ENCODE measurements at places on chromosomes 1 and 21.

DNA sequence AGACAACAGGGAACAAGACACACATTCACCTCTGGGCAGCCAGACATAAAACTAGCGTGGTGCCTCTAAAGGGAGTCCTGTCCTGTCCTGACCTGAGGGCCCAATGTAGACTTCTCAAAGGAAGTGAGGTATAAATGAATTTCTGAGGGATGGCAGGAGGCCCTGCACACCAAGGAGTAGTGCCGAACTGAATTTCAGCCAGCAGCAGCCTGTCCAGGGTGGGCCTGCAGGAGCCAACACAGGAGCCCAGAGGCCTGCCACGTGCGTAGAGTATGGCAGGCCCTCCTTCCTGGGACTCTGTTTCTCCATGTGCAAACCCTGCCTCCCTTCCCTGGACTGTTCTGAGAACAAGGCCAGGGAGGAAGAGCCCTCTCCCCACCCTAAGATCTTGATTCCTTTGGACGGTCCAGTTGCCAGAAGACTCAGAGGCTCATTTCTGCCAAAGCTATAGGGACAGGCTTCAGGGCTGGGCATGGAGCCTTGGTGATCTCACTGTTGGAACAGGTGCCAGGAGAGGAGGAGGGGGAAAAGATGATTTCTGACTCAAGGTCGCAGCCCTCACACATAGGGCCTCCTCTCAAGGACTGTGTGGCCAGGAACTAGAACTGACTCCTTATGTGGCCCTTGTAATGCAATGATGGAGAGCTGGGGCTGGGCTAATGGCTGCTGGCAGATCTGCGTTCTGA, 1.8 kb upstream of the FABP3 start:
- no peak for DNase-seq

DNA sequence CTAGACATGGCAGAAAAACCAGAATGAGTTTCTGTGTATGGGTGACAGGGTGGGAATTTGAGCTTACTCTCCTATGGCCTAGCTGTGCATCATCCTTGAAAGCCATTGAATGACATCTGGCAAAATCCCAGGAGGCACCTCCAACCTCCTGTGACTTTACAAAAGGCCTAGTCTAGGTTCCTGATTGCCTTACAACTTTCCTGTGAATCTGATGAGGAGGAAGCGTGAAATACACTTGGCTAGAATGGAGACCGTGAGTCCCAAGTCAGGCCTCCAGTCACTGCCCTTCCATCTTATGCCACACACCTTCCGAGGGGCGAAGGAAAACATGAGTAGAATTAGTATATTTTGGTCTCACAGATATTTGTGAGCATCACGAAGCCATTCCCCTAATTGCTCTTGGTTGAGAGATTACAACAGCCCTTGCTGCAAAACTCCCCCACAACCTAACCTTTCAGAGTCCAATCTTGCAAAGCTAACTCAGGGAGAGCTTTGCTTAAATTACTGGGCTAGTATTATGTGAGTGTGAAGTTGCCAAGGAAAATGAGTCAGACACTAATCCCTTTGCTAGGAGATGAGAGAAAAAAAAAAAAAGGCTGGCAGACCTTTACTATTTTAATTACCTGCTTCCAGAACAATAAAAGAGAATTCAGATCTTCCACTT, 36.3 kb upstream of the PAXBP1 start:
- peak; percentile 32 for DNase-seq

DNA sequence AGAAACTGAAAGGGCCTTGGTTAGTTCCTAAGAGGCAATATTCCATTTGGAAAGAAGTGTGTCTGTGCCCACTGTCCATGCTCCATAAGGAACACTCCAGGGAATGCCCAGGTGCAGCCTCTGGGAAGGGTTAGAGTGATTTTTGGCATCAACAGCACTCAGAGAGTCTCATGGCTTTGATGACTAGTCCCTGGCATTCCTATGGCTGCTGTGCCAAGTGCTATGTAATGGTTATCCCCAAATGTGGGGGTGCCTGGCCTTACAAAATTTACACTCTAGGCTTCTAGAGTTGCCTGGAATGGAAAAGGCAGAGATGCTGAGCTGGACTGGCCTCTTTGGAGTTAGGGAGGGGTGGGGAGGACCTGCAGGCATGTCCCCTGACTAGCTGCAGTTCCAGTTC, 75.0 kb upstream of the BCAR3 start:
- no peak for DNase-seq

- DNase-seq: no peak
Observed at GRCh38 chr1:181095763-181096184, 7.3 kb downstream of the IER5 start.

DNA sequence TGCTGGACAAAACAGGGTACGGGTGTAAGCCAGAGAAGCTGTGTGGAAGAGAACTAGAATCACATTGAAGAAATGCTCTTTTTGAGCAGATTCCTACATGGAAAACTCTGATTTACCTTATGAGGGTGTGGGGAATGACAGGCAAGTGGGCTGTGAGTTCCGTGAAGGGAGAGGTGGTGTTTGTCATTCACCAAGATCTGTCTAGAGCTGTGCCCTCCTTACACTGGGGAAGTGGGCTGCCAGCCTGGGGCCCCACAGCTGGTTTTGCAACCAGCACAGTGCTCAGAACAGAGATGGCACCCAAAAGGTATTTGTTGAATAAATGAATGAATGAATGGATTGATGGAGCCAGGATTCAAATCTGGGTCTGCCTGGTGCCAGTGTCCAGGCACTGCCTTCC, 10.4 kb downstream of the RCAN1 start:
- no peak for DNase-seq

DNA sequence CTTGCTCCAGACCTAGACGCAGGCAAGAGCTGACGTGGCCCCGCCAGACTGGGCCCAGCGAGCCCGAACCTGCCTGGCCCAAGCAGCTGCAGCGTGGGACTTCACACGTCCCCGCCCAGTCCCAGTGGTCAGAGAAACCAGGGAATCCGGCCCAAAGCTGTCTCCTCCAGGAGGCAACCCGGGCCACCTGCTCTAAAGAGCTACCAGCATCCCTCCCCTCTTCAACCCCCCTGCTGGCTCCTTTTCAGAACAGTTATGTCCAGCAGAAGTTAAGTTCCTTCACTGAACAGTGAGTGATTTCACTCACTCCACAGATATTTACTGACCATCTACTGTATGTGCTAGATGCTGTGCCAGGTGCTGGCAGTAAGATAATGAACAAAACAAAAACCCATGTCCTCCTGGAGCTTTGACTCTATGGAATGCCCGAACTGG, 2.1 kb upstream of the EFNA1 start:
- no peak for DNase-seq

GRCh38 chr21:42374864-42375499, 8.6 kb upstream of the TFF1 start:
- DNase-seq: peak; percentile 41

GRCh38 chr1:71339238-71339637, 258.4 kb upstream of the ZRANB2 start:
- no peak for DNase-seq

DNA sequence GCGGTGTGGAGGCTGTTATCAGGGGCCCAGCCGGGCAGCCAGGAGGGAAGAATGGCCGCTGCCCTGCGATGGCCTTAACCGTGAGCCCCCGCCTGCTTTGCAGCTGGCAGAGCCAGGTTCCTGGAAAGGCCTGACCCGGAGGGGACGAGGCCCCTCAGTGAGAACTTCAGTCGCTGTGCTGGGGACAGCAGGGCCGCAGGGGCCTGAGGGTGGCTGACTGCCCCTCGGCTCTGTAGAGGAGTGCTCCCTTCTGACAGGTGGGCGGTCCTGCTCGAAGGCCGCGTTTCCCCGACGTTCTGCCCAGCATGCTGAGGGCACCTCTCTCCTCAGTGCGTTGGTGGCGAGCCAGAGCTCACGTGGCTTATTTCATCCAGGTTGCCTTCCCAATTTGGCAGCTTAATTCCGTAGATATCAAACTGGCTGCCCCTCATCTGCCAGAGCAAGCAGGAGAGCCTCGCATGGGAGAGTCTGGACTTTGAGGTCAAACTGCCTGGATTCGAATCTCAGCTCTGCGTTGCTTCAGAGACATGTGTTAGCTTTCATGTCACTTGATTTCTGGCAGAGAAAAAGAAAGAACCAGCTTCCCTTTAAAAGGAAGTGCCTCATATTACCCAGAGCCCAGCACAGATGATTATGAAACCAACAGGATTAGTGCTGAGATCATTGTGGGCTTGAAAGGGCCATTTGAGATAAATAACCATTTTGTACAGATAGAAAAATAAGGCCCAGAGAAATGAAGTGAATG, 239.8 kb downstream of the SDCCAG8 start:
- DNase-seq: peak; percentile 50

- DNase-seq: no peak
Observed at GRCh38 chr1:161843156-161843555, 77.0 kb downstream of the ATF6 start.

GRCh38 chr1:66337249-66337648, 196.7 kb upstream of the SGIP1 start:
- DNase-seq: no peak

GRCh38 chr1:95246511-95246910, 12.5 kb downstream of the RWDD3 start:
- no peak for DNase-seq

- DNase-seq: no peak
Observed at GRCh38 chr1:155043301-155043702, 7.8 kb upstream of the ADAM15 start.

DNA sequence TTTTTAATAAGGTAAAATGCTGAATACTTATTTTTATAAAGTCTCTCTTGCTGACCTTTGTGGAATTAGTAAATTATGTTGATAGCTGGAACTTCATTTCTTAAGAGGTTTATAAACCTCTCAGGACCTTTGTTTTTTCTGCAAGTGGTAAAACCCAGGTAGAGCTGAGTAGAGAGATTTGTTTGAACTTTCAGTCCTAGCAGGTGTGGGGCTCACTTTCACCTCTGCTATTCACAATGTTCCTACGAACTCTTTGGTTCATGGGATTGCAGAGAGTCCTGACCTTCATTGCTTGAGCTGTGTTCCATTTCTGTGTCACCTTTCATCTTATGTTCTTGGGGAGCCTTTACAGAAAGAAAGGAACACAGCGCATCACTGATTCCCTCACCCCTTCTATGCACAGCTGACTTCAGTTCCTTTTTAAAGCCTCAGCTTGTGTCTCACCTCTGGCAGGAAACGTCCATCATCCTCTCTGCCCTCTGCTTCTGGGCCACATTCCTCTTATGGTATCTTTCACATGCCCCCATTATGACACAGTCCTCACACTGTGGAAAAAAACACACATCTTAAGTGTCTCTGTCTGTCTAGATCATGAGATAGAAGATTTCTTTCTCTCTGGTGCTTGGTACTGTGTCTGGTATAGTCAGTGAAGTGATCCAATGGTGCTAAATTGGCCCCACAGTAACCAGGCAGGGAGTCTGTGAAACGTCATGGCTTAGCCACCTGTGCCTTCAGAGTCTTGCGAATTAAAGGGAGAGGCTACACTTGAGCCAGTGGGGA, 262.5 kb upstream of the B3GALT2 start:
- DNase-seq: no peak

GRCh38 chr1:203402629-203403337, 51.9 kb upstream of the FMOD start:
- DNase-seq: no peak

- DNase-seq: no peak
Observed at GRCh38 chr1:41980827-41981653, 62.3 kb upstream of the HIVEP3 start.

DNA sequence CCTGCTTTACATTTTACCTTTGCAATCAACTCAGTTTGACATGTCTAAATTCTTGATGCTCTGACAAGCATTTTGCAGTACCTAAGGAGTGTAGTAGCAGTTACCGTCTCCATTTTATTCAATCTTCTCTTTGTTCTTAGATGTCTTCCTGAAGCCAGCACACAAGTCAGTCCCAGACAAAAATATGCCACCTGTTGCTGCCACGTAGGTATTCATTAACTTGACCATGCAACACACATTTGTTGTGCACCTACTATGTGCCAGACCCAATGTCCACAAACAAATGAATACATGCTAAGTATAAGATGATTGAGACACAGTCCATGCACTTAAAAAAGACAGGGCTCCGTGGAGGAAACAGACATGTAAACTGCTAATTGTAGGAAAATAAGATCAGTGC, 81.5 kb upstream of the NGF start:
- no peak for DNase-seq

DNA sequence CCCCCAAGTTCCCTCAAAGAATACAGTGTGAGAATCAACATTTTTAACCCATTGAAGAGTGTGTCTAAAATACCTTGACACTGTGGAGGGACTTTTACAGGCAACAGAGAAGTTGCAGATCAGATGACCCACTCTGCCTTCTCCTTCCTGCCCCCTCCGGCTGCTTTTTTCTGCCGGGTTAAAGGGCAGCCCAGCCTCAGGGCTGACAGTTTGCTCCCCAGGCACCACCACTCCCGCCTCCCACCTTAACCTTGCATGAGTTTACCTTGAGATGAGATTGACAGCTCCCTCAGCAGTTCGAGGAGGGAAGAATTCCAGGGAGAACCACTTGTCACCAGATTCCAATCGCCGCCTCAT, 3.2 kb downstream of the MTHFR start:
- DNase-seq: no peak

DNA sequence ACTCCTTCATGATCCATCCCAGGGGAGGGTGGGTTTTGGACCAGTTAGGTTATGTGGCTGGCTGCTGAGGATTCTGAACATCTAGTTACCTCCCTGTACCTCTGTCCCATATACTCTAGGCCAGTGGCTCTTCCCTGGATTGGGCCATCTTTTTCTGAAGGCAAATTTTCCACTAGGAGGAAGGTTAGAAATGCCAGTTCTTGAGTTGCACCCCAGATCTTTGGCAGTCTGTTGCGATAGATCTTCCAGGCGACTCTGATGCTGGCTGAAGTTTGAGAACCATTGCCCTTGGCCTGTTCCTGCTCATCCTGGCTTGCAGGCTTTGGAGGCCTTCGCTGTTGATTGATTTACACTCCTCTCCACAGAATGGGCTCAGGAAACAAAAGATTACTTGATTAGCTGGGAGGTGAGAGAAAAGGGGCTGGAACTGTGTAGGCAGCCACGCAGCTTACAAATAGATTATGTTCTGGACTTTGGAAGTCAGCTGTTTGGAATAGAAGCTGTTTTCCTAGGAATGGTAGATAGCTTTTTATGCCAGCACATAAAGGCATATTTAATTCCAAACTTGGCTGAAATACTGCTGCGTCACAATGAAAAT, 110.1 kb downstream of the MRPS6 start:
- DNase-seq: no peak

GRCh38 chr1:214296860-214297745, 16.1 kb downstream of the SMYD2 start:
- DNase-seq: no peak

Data from NCI-H524 (cell line).